ENCODE measurements at places on chromosomes 2 and 18.

- no peak for DNase-seq
These were observed 535.5 kb upstream of the ID2 start for GRCh38 chr2:8146132-8147005.

- DNase-seq, result no peak
These were observed 6.7 kb upstream of the MAP3K2 start for GRCh38 chr2:127394492-127394891.

DNA sequence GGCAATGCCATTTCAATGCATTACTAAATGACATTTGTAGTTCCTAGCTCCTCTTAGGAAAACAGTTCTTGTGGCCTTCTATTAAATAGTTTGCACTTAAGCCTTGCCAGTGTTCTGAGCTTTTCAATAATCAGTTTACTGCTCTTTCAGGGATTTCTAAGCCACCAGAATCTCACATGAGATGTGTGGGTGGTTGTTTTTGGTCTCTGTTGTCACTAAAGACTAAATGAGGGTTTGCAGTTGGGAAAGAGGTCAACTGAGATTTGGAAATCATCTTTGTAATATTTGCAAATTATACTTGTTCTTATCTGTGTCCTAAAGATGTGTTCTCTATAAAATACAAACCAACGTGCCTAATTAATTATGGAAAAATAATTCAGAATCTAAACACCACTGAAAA is 45.3 kb downstream of the HADHB start:
- no peak for DNase-seq

- no peak for DNase-seq
These were observed 114.2 kb upstream of the SULT1C3 start for GRCh38 chr2:108125581-108125980.

DNA sequence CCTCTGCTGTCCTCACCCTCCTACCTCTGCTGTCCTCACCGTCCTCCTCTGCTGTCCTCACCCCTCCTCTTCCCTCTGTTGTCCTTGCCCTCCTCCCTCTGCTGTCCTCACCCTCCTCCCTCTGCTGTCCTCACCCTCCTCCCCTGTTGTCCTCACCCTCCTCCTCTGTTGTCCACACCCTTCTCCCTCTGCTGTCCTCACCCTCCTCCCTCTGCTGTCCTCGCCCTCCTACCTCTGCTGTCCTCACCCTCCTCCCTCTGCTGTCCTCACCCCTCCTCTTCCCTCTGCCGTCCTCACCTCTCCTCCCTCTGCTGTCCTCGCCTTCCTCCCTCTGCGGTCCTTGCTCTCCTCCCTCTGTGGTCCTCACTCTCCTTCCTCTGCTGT is 11.8 kb downstream of the GAD1 start:
- no peak for DNase-seq

- no peak for DNase-seq
These were observed 267.0 kb downstream of the NOL4 start for GRCh38 chr18:33957707-33958106.

GRCh38 chr2:20012282-20013125 is at the start of gene MATN3:
Gene MATN3, minus strand, starts transcription at chr2:20012668. Its CDS starts 37 bp downstream, at chr2:20012631.
- DNase-seq, result no peak

- DNase-seq, result no peak
These were observed 6.1 kb upstream of the GPC1 start for GRCh38 chr2:240429341-240429871.

- DNase-seq, result no peak
These were observed 364.2 kb downstream of the ZNF516 start for GRCh38 chr18:76130845-76131244.

- DNase-seq, result no peak
These were observed 65.2 kb downstream of the BCL11A start for GRCh38 chr2:60488291-60488690.

DNA sequence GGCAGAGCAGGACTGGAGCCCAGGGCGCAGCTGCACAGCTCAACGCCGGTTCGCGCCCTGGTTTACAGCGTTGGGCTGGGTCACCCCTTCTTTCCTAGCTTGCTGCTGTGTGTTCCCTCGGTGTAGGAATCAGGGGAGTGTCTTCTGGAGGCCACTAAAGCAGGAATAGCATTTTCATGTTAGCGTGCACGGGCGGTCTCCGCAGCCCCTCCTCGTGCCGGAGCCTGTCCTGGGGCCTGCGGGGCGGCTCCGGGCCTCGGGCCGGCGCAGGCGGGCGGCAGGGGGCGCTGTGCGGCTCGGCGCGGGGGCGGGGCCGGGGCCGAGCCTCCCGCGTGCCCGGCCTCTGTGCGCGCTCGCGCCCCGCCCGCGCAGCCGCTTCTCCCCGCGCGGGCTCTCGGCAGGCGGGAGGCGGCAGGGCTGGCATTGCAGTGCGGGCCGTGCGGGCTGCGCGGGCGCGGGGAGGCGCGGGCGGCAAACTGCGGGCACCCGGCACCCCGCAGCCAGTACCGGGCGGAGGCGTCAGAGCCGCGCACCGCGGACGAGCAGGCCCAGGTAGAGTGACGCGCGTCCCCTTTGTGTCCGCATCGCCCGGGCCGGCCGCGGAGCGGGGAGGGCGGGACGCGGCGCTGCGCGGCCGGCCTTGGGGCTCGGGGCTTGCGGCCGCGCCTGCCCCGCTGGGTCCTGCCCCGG is at the start of gene RNF144A:
Gene RNF144A, plus strand, starts transcription at position 342 of the 690 bp plus-strand sequence. CDS start 79,515 bp downstream, outside the sequence.
- DNase-seq, result peak; percentile 9

DNA sequence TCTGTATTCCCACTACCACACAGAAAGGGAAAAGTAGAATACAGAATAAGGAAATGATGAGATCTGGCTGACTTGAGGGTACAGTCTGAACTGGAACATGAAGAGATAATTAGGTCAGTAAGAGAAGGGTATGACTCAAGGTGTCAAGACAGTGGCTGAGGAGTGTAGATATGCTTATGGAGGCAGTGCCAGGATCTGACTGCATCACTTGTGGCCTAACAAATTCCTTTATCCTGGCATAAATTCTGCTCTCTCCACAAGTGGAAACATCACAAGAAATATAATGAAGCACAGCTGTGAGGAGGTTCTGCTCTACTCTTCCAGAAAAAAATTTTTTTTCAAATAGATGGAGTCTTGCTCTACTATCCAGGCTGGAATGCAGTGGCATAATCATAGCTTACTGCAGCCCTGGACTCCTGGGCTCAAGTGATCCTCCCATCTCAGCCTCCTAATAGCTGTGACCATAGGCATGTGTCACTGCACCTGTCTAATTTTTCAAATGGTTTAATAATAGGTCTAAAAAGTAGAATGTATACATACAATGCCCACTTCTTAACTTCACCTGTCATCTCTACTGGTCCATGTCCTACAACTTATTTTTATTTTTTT is 85.3 kb downstream of the C2orf74 start:
- DNase-seq, result no peak

DNA sequence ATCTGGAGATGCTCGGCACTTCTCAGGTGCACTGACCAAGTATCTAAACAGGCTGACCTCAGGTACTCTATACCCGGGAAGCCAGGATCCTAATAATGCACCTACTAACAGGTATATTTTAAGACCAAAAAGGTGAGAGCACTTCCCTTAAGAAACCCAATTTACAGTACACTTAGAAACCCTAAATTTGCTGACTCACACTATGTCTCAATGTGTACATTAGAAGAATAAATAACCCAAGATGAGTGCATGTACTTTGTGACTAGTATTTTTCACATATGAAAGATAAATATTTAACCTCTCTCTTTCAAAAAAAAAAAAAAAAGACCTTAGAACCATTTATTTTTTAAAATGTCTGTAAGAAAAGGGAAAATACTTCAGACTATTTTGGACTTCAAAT is 118.8 kb downstream of the ZNF516 start:
- DNase-seq, result no peak

DNA sequence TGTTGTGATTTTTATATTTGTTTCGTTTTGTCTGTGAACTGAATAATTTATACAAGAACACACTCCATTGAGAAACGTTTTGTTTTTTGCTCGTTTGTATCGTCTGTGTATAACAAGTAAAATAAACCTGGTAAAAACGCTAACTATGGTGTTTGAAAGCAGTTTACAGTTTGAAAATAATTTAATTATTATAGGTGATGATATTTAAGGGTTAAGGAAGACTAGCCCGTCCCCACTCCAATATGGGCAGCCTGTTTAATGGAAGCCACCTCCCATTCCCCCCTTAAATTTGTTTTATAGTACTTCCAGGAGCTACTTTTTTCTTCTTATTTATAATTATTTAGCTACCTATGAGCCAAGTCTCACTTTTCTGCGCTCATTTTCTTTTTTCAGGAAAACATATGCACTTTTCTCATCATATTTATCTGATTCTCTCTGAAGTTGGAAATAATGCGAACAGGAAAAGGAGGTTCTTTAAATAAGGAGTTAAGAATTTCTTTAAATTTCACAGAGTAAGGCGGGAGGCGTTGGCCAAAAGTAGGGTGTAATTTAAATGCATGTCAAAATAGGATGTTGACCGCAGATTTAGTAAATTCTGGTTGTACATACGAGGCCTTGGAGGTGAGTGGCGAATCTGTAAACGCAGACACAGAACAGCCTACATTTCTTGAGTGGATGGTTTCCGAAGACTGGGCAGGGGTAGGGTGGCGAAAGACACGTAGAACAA is 9.8 kb downstream of the TBR1 start:
- no peak for DNase-seq

Measured in SW 1271 (cell line).